Psoas muscle (tissue), 8 donors: ENCODE measurements at places on chromosomes 11 and 22. TPM values are rescaled to one million over a fixed set of nuclear protein-coding genes. Genes with fewer than 3 reads are reported as not detected.

DNA sequence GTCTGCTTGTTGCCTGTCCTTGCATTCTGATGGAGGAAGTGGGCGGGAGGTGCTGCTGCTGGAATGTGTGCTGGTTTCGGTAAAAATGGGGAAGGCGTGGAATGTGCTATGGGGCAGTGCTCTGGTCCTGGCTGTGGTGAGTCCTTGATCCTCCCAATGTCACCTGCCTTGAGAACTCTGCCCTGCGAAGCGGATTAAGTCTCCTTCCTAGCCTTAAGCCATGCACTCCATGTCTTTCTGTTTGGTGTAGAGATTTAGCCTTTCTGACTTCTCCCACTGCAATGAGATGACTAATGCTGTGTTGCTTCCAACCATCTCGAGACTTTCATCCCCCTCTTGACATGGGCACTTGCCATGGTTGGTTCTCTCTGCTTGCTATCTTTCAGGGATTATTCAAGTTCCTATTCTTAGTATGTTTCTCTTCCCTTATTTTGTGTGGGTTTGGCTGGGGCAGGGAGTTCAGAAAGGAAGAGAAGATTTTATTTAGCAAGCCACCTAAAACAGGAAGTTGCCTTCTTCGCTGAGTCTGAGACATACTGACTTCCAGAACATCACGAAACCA lies 687.9 kb downstream of the NTM start:
- DNase-seq: no peak

- peak; percentile 89 for DNase-seq
Measured at GRCh38 chr11:64245401-64245796, 1.3 kb downstream of the PPP1R14B start.

DNA sequence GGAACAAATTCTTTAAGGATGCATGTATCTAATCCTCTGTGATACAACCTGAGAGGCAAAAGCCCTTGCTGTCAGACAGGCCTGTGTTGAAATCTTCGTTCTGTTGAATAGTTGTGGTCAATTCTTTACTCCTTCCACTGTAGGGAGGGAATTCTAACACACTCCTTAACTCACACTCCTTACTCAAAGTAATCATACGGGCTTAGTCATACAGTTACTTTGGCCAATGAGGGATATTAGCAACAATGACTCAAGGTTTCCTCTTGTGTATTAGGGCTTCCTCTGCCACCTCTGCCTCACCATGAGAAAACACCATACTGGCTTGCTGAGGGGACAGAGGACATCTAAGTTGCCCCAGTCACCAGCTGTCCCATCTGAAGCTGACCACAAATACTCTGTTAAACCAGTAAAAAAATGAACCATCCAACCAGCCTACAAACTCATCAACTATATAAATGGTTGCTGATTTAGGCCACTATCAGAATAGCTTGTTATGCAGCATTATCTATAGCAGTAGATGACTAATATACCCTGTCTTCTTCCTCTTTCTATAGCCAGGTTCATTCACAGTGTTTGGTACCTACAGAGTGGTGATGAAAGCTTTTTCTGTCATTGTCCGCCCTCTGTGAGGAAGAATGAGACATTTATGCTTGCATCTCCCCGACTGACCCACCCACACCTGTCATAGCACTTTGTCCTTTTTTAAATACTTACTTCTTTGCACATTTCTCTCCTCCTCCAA lies 322.8 kb upstream of the SYN3 start:
- DNase-seq: no peak

The ZNHIT2 gene
- 16.1 TPM for total RNA-seq

DNA sequence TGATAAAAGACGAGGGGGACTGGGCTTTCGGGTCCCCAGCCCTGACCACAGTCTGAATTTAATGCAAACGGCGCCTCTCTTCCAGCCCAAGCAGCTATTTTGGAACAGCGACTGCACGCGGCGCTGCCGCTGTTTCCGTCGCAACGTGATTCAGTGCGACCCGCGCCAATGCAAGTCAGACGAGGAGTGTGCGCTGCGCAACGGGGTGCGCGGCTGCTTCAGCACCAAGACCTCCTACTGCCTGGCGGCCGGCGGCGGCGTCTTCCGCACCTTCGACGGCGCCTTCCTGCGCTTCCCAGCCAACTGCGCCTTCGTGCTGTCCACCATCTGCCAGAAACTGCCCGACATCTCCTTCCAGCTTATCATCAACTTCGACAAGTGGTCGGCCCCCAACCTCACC lies 56.7 kb downstream of the TECTA start:
- DNase-seq: no peak

- DNase-seq: no peak
Measured at GRCh38 chr22:27987557-27987956, 68.5 kb upstream of the PITPNB start.

DNA sequence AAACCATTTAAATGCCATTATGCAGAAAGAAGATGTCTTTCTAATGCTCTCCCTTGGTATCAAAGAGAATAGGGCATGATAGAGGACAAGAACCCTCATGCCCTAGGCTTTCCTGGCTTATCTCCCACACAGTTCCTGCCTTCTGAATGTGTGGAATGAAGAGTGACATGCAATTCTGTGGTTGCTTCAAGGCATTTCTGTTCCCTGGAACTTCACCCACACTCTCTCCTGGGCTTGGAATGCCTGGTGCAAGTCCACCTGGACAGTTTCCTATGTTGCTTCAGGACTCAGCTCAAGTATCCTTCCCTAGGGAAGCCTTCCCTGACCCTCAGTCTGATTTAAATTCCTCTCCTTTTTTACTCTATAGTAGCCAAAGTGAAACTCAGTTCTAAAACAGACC lies 53.8 kb upstream of the DRD2 start:
- DNase-seq: no peak

The MEN1 gene
- 13.5 TPM for total RNA-seq

GRCh38 chr11:1869427-1870325 lies 16.8 kb downstream of the LSP1 start:
- DNase-seq: peak; percentile 73

- no peak for DNase-seq
Measured at GRCh38 chr11:64243236-64243854, 2.5 kb downstream of the FKBP2 start.

The GPR83 gene
- total RNA-seq: not detected

The CYB5R2 gene
- total RNA-seq: 1.3 TPM

- no peak for DNase-seq
Measured at GRCh38 chr11:16880184-16880801, 133.9 kb downstream of the PLEKHA7 start.

DNA sequence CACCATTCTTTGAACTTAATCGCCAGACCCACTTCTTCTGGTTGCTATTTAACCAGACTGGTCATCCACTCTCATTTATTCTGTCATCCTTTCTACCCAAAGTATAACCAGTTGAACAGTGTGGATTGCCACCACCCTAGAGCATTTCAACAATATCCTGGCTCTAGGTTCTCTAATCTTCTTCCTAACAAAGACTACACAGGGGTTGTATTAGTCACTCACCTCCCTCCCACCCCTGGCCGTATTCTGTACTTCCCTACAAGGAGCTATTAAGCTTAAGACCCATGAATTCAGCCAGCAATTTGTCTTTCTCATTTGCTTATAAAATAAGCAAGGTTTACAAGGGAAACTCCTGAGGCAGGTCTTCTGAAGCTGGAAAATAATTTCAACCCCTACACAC lies 46.9 kb upstream of the CEP126 start:
- no peak for DNase-seq

The MMP12 gene
- total RNA-seq: not detected

GRCh38 chr11:125348674-125349309 lies 147.3 kb downstream of the FEZ1 start:
- DNase-seq: peak; percentile 54

- no peak for DNase-seq
Measured at GRCh38 chr11:12163181-12163941, 53.0 kb downstream of the MICAL2 start.

The SNX32 gene
- total RNA-seq: not detected

The TESMIN gene
- 0.44 TPM for total RNA-seq

GRCh38 chr11:72292106-72292785 lies 48.3 kb upstream of the PHOX2A start:
- no peak for DNase-seq

GRCh38 chr22:25744694-25745093 lies 2.7 kb downstream of the MYO18B start:
- no peak for DNase-seq

DNA sequence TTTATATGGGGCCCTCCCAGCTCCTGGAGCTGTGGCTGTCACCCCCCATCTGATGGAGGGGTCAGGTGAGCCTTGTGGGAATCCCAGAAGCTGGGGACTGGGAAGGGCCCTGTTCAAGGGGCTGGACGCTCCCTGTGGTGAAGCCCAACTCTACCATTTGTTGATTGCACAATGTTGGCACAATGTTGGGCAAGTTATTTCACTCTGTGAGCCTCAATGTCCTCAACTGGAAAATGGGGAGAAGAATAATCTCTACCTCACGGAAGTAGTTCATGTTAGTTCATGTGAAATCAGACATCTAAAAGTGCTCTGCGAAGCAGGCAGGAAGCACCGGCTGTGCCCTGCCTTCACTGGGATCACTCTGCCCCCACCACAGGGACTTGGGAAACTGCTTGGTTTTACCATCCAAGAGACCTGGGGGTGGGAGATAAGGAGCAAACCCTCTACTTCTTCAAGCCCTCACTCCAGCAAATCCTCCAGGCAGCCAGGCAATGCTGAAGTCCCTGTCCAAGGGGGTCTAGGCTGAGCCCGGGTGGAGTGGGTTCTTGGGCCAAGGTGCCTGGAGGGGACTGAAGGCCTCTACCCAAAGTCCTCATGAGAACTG lies 715 bp upstream of the PRR5 start:
- DNase-seq: no peak
